Activated CD8-positive, alpha-beta memory T cell treated with anti-CD3 and anti-CD28 coated beads for 4 hours (primary cell): ENCODE measurements at places on chromosomes 12 and 14.

DNA sequence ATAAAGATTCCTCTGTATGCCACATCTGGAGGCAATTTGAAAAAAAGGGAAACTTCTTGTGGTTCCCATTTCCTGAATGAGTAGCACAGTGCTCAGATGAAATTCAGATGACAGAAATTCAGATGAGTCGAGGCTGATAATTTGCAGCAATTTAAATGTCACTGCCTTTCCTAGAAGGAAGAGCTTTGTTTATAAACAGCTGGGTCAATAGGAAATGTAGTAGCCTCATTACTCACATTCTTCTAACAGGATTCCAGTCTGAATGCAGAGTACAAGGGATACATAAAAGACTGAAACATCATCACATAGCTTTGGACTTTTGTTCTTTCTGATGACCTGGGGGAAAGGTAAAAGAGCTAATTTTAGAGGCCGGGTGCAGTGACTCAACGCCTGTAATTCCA, 11.3 kb upstream of the DACT1 start:
- no peak for DNase-seq

DNA sequence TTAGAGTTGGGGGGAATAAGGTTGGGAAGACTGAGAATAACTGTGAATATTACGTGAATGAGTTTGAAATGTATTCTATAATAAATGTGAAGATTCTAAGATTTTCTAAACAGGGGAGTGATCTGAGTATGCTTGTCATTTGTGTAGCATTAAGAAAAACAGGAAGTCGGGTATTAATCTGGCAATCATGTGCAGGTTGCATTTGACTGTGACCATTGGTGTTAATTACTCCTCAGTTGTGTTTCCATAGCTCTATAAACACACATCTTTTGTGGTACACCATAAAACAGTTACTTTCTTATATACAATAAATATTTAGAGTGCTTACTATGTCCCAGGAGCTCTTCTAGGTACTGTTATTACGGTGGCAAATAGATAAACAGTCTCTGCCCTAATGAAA, 434.4 kb upstream of the PDE3A start:
- no peak for DNase-seq

DNA sequence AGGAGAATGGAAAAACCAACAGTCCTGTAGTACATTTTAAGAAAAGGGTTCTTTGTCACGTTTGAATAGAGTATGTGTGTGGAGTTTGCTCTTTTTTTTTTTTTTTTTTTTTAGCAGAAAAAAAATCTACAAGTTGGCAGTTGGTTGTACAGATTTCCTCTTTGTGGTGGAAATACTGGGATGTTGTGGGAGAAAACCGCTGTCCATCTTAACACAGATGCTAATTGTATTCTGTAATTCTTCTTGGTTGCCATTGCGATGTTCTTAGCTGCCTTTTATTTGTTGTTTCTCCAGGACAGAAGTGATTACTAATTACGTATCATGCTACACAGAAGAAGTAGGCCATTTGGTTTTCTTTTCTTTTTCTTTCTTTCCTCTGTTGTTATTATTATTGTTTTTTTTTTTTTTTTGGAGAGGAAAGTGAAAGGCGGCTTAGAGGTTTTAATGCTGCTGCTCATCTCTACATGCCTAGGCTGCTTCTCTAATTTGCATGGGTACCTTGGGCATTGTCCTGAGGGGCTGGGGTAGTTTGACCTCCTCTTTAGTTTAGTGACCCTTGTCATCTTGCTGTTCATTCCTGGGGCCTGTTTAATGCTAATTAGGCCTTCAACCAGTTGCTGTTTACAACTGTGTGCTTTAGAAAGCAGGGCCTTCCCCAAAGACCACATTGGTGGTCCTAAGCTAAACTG, 94.7 kb downstream of the TMTC2 start:
- DNase-seq, result no peak

GRCh38 chr14:65277580-65278270, 134.8 kb upstream of the FUT8 start:
- DNase-seq, result no peak

- peak; percentile 64 for DNase-seq
Measured at GRCh38 chr14:69643430-69644200, 32.2 kb downstream of the SUSD6 start.

- DNase-seq, result no peak
Measured at GRCh38 chr12:50276912-50277671, 6.2 kb downstream of the LIMA1 start.

- DNase-seq, result no peak
Measured at GRCh38 chr12:71477609-71478008, 38.0 kb downstream of the LGR5 start.

DNA sequence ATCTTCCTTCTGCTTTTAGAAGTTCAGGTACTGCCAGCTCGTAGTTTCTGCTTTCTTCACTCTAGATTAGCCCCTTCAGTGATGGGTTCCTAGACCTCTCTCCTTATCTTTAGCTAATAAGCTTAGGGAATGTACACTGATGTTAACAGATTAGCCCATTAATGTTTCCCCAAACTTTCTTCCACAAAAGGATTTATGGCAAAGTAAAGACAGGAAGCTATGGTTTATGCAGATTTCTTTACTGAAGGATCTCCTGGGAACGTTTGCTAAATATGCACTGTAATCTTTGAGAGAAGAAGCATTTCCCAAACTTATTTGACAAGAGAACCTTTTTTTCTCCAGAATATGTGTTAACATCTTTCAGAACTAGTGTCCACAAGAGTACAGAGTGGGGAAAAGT, 4.2 kb downstream of the SOCS4 start:
- DNase-seq, result no peak

GRCh38 chr12:87883806-87884205, 145.4 kb downstream of the C12orf50 start:
- DNase-seq, result no peak

- DNase-seq, result no peak
Measured at GRCh38 chr14:94612174-94612573, at the start of gene SERPINA3. SERPINA3 (plus strand) TSS chr14:94612391; CDS start chr14:94614442, 2,051 bp downstream.

DNA sequence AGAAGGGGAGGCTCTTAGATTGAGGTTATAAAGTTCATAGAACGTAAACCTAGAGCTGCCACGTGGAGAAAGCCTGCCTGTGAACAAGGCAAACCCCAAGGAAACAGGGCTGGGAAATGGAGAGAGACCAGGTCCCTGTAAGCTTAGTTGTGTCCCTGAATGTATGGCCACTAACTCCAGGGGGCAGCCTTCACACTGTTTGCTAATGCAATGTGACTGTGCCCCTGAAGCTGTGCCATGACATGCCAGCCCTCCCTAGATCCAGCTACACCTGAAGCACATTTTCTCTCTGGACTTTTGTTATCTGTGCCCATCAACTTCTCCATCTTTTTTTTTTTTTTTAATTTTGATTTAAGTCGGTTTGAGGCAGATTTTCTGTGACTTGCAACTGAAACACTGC, 60.6 kb upstream of the TMCC3 start:
- DNase-seq, result no peak

- DNase-seq, result no peak
Measured at GRCh38 chr12:49932023-49932422, 18.5 kb upstream of the AQP2 start.

DNA sequence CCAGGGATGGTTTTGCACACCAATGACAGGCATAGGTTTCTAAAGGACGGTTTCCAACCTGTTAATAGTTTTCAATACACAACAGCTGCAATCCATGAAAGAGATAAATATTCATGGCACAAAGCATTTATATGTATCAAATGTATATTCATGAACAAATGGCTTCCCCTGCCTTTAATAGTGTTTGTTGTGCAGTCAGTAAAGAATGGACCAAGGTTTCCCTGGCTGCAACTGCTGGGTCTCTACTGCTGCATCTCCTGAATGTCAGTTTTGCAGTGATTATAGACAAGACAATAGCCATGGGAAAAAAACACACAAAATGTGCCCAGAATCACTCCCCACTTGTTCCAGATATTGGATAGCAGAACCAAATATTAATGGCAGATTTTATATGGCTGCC, 284.1 kb downstream of the BTG1 start:
- no peak for DNase-seq

DNA sequence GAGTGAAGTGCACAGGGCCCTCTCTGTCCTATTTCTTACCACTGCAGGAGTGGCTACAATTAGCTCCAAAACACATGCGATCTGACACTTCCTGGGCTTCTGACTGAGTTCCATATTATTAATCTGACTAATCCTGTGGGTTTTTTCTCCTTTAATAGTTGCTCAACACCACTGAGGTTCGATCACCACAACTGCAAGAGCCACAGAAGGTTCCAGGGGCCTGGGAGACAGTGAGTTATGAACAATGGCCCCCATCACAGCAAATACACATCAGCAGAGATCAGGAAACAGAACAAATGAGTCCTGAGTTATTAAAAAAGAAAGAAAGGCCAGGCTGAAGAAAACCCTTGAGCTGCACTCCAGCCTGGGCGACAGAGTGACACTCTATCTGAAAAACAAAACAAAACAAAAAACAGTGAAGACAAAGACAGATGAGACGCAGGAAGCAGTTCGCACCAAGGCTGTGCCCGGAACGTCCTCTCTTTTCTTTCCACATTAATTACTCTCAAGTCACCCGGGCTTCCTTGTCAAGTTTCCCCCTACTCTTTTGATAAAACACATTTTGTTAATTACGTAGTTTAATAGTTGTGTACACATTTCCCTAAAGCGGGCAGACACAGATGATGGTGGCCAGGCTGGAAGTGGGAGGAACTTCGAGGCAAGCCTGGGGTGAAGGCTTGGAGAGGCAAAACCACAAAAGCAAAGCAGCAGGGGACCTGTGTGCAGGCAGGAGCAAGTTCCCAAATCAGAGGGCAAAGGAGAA, 42.7 kb downstream of the CDC42BPB start:
- no peak for DNase-seq

GRCh38 chr14:34383839-34384238, 78.2 kb downstream of the SPTSSA start:
- DNase-seq, result no peak

- DNase-seq, result no peak
Measured at GRCh38 chr12:29066011-29066588, 83.0 kb upstream of the FAR2 start.

DNA sequence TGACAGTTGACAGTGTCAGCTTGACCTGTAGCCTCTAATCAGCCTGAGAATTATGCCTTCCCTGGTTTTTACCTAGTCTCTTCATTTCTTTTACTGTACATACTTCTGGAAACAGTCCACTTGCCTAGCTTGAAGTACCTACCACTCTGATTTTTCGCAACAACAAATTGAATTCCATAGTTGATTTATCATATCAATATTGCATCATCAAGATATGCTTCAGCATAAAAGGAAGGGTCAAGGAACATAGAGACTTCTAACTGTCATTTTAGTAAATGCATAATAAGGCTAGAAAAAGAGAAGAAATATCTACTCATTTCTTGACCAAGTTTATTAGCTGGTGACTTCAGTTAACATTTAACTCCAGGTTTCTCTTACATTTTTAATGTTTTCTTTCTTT, 174.2 kb upstream of the FAR2 start:
- DNase-seq, result no peak

GRCh38 chr12:105223352-105223845, 12.6 kb downstream of the APPL2 start:
- no peak for DNase-seq

DNA sequence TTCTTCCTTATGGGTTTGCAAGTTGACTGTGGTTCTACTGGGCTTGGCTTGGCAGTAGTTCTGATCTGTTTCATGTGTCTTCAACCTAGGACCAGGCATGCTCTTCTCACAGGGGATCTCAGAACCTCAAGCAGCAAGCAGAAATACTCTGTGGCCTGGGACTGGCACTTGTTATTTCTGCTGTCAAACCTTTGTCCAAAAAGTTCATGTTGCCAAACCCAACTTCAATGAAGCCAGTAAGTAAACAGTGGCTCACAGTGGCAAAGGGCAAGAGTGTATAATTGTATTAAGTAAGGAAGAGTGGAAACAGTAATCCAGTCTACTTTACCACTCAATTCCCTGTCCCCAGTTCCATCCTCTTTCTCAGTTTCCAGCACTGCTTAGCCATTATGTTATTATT, 15.7 kb upstream of the HMGA2 start:
- no peak for DNase-seq

DNA sequence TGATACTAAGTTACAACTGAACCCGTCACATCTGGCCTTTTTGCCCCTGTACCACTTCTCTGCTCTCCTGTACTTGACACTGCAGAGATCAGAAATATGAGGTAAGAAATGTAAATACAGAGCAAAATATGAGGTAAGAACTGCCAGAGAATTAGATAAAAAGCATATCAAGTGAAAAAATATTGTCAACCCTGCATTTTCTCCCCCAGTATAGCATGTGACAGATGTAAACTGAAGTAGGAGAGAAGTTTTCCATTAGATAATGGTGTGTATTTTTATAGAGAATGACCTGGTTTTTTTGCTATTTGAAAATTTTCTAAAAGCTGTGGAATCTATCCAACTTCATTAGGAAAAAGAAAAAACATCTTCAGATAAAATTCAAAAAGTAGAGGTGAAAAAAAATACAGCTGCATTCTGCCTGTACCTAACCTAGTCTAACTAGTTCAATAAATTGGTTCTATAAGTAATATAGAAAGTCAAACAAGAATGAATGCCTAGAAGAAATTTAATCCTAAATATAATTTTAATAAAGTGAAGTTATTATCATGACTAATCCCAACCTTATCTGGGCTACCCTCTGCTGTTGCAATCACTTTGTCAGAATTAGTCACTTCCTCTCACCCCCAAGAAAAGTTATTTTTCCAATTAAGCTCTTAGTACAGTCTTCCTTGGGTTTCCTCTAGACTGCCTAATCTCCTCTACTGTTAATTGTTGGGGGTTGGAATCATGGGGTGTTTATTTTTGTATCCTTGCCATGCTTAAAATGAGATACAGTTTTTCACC, 210.0 kb downstream of the RASSF9 start:
- no peak for DNase-seq

- no peak for DNase-seq
Measured at GRCh38 chr12:103884316-103884715, 43.3 kb upstream of the NT5DC3 start.

DNA sequence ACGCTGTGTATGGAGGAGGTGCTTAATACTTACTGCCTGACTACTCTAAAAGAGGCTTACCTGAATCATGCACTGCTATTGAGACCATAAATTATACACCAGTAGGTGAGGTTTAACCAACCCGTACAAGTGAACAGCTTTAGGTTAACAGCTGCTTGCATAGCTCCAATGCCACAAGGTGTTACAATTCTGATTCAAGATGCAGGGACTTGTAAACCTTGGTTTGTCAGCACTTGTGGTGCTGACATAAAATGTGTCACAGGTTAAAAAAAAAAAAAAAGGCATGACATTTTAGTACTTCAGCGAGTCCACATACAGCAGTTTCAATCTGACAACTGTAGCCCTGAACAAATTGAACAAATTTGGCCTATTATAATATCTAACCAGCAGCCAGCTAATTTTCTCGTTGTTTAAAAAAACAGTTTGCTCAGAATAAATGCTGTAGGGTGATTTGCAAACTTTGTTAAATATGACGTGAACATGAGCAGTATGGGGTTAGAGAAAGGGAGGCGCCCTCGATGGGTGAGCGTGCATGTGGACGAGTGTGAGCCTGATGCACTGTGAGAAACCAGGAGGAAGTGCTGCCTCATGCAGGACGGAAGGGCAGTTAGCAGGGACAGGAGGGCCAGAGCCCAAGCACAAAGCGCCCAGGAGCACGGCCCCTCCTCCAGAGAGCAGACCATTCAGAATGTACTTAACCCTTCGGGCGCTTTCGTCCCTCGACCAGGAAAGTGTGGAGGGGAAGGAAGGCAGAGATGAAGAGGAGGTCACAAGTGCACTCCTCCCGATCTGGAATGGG, 44.7 kb downstream of the TCHP start:
- no peak for DNase-seq

GRCh38 chr14:72054911-72055310, 122.7 kb downstream of the RGS6 start:
- no peak for DNase-seq

- DNase-seq, result no peak
Measured at GRCh38 chr12:68106160-68106559, 53.4 kb downstream of the IFNG start.
